ENCODE measurements at places on chromosomes 1 and 21.

- DNase-seq = no peak
Observed at GRCh38 chr1:218164111-218164929, 120.8 kb upstream of the RRP15 start.

- DNase-seq = no peak
Observed at GRCh38 chr1:193940176-193940575, 753.8 kb upstream of the B3GALT2 start.

- no peak for DNase-seq
Observed at GRCh38 chr1:63082766-63083165, 239.6 kb upstream of the FOXD3 start.

- no peak for DNase-seq
Observed at GRCh38 chr1:155250246-155250632, 5.0 kb downstream of the ENTREP3 start.

GRCh38 chr1:161039154-161039545 lies 386 bp upstream of the TSTD1 start:
- no peak for DNase-seq

DNA sequence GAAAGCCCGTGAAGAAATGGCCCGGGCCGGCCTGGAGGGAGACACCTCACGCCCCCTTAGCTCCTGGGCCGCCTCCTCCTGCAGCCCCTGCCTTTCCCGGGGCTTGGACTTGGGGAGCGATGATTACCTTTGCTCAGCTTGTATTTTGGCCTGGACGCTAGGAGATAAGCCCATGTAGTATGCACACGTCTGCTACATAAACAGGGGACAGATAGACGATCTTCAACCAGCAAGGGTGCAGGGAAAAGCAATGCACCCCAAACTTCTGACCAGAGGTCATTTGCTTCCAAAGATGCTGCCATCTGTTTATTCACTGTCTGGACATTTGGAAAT lies 936 bp downstream of the TP73 start:
- no peak for DNase-seq

GRCh38 chr1:149846042-149846441 lies 53.3 kb upstream of the BOLA1 start:
- DNase-seq = no peak

DNA sequence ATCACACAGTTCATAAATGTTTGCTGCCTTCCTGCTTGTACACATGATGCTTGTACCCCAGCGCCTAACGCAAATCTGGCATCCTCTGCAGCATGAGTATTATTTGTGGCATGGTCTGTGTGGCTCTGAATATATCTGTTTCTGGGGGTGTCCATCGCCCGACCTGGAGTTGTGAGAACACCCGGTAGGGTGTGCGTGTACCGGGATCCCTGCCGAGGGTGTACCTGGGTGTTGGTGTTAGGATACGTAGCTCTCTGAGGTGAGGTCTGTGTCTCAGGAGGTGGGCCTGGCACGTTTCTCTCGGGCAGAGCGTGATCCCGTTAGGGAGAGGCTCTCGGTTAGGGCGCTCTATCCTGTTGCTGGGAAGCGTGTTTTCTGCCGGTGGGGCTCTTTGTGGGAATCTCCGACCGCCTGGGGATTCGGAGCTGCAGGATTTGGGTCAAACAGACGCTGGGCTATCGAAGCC lies 10.4 kb upstream of the CDC20 start:
- DNase-seq = no peak

GRCh38 chr1:178093951-178094738 lies at the start of gene RASAL2:
Gene RASAL2 (plus strand): TSS chr1:178094104. CDS start chr1:178094493, 389 bp downstream.
- DNase-seq = no peak

- DNase-seq = peak; percentile 67
Observed at GRCh38 chr1:111727056-111727455, 12.1 kb downstream of the INKA2 start.

DNA sequence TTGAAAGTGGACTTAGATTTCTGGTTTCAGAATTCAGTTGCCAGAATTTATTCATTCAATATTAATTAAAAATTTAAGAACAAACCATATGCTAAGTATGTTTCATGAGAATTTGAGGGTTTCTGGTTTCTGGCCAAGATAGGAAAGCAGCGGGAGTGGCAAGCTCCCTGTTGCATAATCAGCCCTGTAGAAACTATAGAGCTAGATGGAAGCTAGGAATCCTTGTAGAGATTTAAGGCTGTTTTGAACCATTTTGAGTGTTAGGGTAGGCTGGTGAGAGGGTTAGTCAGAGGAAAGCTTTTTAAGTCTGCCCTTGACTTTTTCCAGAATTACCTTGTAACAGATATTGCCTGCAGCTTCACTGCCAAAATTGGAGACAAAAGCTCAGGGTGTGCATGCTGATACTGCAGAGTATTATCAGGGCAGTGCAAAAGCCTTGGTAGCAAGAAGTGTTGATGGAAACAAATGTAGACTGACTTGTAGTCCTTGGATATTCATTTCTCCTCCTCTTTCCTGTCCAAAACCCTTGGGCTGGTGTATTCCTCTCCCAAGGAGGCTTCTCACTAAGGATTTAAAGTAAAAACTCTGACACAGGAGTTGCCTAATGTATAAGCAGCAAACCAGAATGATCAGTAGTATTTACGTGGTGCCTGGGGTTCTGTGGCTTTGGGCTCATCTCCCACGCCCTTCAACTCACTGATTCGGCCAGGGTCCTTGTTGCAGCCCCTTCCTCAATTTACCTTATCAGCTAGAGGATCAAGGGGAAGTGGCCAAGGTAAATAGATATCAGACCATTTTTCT lies 12.6 kb upstream of the GIPC2 start:
- no peak for DNase-seq

GRCh38 chr1:246216906-246217305 lies 290.2 kb downstream of the SMYD3 start:
- DNase-seq = no peak

- DNase-seq = no peak
Observed at GRCh38 chr21:32951041-32951440, 74.7 kb upstream of the OLIG2 start.
